Neural progenitor cell (in vitro differentiated cells): ENCODE measurements at places on chromosomes 13 and 19. TPM values are rescaled to one million over a fixed set of nuclear protein-coding genes. Genes with fewer than 3 reads are reported as not detected.

DNA sequence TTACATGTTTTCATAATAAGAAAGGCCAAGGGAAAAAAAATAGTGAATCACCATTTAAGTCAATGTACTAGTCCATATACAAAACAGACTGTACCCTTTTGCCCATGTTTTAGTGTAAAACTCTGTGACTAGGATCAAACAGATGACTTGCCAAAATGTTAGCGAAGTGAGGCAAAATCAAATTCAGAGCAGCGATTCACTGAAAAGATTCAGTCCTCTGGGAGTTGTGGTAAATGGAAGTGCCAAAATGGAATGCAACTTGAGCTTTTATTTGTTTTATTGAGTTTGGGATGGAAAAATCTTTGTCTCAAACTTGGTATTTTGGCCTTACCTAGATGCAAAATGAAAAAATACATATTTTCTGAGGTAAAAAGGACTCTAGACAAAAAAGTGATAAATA lies 9.1 kb downstream of the CDADC1 start:
- no peak for DNase-seq

Gene FAAP24
- total RNA-seq = 2.7 and 4.4 TPM in 2 replicates

GRCh38 chr13:44120043-44120442 lies 240.3 kb downstream of the LACC1 start:
- DNase-seq = no peak

DNA sequence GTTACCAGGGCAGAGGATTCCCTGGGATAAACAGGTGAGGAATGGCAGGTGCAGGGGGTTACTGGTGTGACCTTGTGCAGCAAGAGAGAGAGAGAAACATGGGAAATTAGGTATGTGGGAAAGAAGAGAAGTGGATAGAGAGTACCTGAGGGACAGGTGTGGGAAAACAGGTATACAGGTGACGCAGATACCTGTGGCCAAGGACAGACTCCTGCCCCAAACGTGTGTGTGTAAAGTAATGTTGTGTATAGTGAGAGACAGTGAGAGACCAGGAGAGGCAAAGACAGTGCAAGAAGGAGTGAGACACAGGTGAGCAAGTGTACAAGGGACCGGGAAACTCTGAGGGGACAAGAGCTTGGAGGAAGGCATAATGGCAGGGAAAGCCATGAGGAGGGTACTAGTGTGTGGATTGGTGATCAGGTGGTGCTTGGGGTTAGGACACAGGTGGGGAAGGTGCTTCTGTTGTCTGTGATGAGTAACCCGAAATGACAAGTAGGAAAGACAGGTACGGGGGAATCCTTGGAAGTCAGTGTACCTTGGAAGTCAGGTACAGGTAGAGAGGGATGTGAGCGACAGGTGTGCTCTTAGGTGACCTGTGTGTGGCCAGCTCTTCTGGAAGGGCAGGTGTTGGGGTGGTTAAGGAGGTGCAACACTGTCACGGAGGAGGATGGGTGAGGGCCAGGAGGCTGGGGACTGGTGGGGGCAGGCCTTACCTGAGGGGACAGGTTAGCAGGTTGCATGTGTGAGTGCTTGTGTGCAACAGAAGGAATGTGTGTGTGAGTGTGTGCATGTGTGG lies 2.8 kb downstream of the ERFL start:
- DNase-seq = no peak

GRCh38 chr19:49193822-49194394 lies 36.3 kb downstream of the TRPM4 start:
- no peak for DNase-seq

DNA sequence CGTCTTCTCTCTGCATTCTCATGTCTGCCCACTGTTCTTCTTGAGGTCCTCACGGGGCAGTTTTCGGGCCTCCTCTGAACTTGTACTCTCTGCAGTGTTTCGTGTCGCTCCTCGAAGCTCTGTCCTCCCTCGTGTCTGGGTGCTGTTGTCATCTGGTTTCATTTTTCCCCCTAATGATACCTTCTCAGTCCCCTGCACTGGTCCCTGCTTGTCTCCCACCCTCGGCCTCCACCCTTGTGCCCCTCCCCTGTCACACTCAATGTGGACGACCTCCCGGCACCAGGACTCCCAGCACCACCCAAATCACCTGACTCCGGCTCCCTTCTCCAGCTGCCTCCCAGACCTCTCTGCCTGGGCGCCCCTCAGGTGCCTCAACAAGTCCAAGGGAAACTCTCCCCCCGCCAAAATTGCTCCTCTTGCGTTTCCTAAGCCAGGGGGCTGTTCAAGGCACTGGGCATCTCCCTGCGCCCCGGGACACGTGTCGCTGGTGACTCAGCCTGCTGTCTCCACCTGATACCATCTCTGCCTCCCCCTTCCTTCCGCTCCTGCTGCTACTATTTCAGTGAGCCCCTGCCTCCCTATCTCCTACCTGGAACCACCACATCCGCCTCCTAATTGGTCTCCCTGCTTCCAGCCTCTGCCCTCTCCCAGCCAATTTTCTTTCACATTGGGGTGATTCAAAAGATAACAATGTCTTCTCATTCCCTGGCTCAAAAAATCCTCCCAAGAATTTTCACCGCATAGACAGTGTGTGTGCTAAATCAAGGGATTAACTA lies 49.5 kb downstream of the RFX2 start:
- peak; percentile 16 for DNase-seq
